ENCODE measurements at places on chromosomes 7 and 10. TPM values are rescaled to one million over a fixed set of nuclear protein-coding genes. Genes with fewer than 3 reads are reported as not detected.

Gene AKR1D1
- not detected for total RNA-seq

Gene BTBD16
- total RNA-seq: not detected

Gene TFPI2
- 1.9 TPM for total RNA-seq

Gene NPSR1
- not detected for total RNA-seq

Gene FZD1
- 43.6 TPM for total RNA-seq

Measured in hair follicle dermal papilla cell (primary cell).